SHP77 (cell line): ENCODE measurements at places on chromosomes 11 and 22.

GRCh38 chr11:63462137-63462536, 28.8 kb downstream of the PLAAT5 start:
- DNase-seq, result no peak

DNA sequence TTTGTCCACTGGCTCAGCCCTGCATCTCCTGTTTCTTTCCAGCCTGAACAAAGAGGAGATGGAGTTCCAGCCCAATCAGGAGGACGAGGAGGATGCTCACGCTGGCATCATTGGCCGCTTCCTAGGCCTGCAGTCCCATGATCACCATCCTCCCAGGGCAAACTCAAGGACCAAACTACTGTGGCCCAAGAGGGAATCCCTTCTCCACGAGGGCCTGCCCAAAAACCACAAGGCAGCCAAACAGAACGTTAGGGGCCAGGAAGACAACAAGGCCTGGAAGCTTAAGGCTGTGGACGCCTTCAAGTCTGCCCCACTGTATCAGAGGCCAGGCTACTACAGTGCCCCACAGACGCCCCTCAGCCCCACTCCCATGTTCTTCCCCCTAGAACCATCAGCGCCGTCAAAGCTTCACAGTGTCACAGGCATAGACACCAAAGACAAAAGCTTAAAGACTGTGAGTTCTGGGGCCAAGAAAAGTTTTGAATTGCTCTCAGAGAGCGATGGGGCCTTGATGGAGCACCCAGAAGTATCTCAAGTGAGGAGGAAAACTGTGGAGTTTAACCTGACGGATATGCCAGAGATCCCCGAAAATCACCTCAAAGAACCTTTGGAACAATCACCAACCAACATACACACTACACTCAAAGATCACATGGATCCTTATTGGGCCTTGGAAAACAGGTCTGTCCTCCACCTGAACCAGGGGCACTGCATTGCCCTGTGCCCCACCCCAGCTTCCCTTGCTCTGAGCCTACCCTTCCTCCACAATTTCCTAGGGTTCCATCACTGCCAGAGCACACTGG, 5.0 kb downstream of the FTH1 start:
- DNase-seq, result no peak

- no peak for DNase-seq
These were observed 261.7 kb downstream of the BUD13 start for GRCh38 chr11:116510886-116511650.

GRCh38 chr22:30241576-30242371, 4.8 kb downstream of the LIF start:
- DNase-seq, result no peak

GRCh38 chr22:27729246-27729645, 72.3 kb downstream of the MN1 start:
- no peak for DNase-seq

GRCh38 chr22:50261615-50262459, at the start of gene MAPK12:
Gene MAPK12, minus strand, starts transcription at chr22:50261683. Its CDS starts 174 bp downstream, at chr22:50261509.
- peak; percentile 66 for DNase-seq

GRCh38 chr11:14374922-14375830, 16.2 kb upstream of the RRAS2 start:
- no peak for DNase-seq

DNA sequence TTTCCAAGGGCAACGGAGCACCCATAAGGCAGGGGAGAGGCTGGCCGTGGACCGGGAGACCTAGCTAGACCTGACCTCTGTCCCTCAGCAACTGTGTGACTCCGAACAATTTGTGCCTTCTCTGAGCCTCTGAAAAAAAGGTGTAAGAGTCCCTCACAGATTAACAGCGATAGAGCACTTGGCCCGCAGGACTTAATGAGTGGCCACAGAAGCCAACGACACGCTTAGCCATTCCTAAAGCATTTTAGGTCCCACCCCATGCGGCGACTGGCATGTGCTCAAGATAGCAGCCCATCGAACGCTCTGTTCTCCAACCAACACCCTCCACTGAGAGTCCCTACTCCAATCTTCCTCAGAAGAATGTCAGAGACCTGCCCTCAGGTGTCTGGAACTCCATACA, 1.5 kb downstream of the SULT4A1 start:
- DNase-seq, result no peak

DNA sequence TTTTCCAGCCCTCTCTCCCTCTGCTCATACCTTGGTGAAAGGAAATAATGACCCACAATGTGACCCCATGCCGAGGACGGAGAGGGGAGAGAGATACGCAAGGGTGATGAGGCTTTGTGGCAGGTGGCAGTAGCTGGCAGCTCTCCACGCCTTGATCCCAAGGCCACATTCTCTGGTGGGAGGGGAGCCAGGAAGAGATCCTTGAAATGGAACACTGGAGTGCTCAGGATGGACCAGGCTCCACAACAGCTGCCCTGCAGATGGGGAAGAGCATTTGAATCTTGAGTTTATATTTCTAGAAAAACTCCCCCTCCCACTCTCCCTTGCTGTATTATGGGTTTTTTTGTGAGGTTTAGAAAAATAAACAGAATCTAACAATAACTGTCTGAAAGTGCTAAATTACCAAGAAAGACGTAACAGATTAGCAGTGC, 61.6 kb upstream of the CDON start:
- DNase-seq, result no peak

DNA sequence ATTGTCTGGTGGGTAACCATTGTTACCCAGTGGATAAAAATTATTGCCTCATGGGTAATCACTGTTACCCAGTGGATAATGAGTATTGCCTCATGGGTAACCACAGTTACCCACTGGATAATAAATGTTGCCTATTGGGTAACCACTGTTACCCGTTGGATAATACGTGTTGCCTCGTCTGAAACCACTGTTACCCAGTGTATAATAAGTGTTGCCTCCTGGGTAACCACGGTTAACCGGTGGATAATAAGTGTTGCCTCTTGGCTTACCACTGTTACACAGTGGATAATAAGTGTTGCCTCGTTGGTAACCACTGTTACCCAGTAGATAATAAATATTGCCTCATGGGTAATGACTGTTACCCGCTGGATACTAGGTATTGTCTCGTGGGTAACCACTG, 20.9 kb upstream of the NXPE4 start:
- DNase-seq, result no peak

GRCh38 chr11:6745465-6746015, 26.2 kb downstream of the OR2AG2 start:
- DNase-seq, result no peak

DNA sequence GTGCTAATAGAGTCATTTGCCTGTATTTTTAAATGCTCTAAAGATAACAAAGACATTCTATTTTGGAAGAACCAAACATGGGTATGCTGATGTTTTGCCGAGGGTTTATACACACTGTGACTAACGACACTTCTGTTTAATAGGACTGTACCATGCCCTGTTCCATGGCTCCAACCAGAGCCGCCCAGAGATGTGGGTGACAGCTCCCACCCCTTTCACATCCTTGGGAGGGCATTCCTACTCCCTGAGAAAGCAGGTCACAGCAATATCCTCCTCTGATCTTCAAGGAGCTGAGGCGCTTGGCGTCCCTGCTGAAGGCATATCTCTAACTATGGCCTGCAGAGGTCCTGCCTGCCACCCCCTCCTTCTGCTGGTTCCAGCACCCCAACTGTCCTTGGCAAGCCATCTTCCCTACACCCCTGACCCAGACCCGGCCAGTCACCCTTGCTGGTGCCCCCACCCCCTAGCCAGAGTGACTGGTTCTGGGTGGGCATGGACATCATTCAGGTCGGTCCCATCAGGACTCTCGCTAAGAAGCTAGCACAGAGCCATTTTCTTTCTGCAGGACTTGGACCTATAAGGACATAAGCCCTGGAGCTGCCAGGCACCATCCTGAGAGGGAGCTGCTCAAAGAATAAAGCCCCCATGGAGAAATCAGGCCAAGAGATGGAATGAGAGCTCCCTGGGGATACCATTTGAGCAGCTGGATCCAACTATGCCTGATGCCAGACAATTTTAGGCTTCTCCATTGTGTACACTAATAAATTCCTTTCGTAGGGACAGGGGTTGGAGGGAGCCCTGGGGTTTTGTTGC, 381.3 kb downstream of the CTTN start:
- no peak for DNase-seq

GRCh38 chr22:17903564-17904295, 120.6 kb downstream of the MICAL3 start:
- no peak for DNase-seq

DNA sequence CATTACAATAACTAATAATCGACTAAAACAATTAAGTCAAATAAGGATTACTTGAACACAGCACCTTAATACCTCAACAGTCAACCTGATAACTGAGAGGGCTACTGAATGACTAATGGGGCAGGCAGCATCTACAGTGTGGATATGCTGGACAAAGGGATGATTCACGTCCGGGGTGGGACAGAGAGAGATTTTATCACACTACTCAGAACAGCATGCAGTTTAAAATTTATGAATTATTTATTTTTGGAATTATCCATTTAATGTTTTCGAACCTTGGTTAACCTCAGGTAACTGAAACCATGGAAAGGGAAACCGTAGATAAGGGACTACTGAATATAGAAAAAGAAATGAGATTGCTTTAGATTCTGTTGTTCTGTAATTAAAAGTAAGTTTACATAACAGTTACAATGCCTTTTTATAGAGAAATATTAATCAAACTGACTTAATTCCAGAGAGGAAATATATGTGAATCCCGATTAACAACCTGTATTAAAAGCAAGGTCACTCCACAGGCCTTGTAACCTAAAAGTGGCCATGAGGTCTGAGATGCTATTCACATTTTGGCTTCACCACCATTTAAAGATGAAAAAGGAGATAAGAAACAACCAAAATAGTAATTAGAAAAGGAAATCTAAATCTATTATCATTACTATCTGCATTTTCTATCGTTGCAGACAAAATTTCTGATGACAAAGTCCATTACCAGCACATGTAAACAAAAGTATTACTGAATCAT, 119.0 kb upstream of the TP53AIP1 start:
- DNase-seq, result no peak

DNA sequence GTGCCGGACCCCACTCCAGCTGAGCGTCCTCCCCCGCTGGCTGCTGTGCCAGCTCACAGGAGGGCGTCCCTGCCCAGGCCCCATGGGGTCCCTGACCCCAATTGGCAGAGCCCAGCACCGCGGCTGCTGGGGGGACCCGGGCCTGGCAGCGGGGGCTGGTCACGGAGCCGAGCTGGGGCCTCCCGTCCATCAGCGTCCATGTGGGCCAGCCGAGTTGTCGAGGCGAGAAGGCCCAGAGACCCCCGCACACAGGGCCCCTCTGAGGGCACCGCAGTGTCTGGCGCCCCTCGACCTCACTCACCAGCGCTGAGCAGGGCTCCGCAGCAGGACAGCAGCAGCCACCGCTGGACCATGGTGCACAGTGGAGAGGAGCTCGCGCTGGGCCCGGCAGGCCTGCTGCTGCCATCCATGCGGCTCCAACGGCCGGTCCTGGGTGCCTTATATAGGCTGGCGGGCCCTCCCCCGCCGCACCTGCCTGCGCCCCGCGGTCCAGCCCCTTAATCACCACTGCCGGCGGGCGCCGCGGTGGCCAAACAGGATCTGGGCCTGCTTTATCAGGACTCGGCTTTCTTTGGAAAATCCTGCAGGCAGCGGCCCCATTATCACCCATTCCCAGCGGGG, at the start of gene MUC6:
TSS of gene MUC6 (minus strand) at position 416 of the 621 bp plus-strand sequence. CDS start at position 353, 63 bp downstream.
- no peak for DNase-seq

DNA sequence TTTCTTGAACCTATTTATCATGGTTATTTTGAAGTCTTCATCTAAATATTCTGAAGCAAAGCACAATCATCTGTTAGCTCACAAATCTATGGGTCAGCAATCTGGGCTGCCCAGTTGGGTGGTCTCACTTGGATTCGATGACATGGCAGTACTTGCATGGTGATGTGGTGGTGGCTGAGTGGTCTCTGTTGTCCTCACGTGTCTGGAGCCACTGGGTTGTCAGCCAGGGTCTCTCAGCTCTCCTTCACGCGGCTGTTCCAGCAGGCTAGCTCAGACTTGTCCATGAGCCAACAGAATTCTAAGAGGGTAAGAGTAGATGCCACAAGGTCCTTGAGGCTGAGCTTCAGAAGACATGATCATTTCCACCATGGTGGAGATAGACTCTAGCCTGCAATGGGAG, 66.4 kb upstream of the KCNQ1OT1 start:
- DNase-seq, result no peak

GRCh38 chr11:16052750-16053149, 303.6 kb downstream of the SOX6 start:
- DNase-seq, result no peak

GRCh38 chr11:94884376-94884775, 89.0 kb downstream of the CWC15 start:
- no peak for DNase-seq

- DNase-seq, result no peak
These were observed 14.6 kb downstream of the LRFN4 start for GRCh38 chr11:66871521-66871901.

- no peak for DNase-seq
These were observed 36.9 kb upstream of the POLA2 start for GRCh38 chr11:65224930-65225278.

DNA sequence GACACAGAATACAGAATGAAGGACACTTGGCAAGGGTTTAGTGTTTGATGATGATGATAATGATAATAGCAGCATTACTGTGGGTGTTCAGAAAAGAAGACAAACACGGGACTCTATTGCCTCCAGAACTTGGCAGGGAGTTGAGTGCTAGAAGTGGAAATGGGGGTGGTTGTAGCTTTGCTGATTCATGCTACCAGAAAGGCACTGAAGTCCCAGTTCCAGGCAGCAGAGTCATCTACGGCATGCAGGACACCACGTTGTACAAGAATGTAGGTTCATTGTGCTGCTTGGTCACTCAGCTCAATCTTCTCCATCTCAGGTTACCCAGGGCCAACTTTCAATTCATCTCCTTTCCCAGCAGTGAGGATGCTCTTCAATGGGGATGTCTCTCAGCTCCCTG, 115.7 kb downstream of the NTM start:
- DNase-seq, result no peak

- no peak for DNase-seq
These were observed 26.7 kb downstream of the IGLL1 start for GRCh38 chr22:23553438-23553837.

- DNase-seq, result no peak
These were observed 3.7 kb downstream of the CTTN start for GRCh38 chr11:70402016-70402415.

- no peak for DNase-seq
These were observed 998.1 kb downstream of the DLG2 start for GRCh38 chr11:84628871-84629620.

DNA sequence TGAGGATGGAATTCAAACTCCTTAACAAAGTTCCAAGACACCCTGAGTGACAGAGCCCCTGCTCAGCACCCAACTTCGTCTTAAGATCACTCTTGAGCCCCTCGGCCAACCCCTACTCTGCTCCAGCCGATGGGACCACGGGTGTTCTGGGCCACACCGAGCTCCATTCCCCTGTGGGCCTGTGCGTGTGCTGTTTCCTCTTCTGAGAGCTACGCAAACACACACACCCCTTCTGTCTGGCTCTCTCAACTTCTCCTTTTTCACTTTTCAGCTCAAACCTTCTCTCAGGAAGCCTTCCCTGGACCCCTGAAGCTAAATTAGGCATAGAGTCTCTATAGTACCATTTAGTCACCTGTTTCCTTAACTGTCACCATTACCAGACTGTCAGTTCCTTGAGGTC, 37.5 kb upstream of the NNMT start:
- DNase-seq, result no peak

GRCh38 chr11:68036141-68036716, 2.6 kb upstream of the TCIRG1 start:
- no peak for DNase-seq

GRCh38 chr11:65822776-65823528, 10.8 kb upstream of the SNX32 start:
- DNase-seq, result no peak
